PC-9 (cell line): ENCODE measurements at places on chromosomes 1 and 21.

- DNase-seq, result no peak
Observed at GRCh38 chr1:62544570-62544969, 52.8 kb upstream of the ANGPTL3 start.

- no peak for DNase-seq
Observed at GRCh38 chr1:235022341-235022980, 106.2 kb downstream of the TOMM20 start.

GRCh38 chr1:1624443-1625403 is 7.2 kb upstream of the MMP23B start:
- DNase-seq, result no peak

GRCh38 chr1:162172311-162173102 is 103.0 kb downstream of the NOS1AP start:
- DNase-seq, result no peak

DNA sequence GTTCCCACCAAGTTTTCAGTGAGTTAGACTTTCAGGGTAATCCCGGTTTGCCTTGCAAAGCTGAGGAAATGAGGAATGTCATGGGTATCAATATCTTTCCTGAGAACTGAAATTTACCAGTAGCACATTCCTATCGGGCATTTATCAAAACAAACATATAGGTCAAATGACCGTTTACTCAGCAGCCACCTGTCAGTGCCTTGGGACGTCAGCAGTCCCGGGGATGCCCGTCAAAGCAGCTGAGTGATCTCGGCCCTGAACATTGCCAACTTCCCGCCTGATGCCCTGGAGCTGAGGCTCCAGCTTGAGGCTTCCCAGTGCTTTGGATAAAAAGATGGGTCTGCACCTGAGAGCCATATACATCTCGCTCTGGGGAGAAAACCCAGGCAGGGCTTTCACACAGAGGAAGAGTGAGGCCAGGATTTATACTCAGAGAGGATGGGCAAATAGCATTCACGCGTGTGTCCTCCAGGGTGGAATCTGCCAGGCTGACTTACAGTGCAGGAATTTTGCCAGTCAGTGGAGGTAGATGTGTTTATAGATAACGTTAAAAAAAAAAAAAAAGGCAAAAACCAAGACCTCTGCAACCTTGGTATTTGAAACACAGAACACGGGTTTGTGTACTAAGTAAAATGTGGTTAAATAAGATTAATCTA is 435.7 kb upstream of the VAMP3 start:
- DNase-seq, result no peak

GRCh38 chr1:47230692-47231300 is 1.2 kb downstream of the TAL1 start:
- DNase-seq, result no peak

- no peak for DNase-seq
Observed at GRCh38 chr1:194833111-194833510, 1646.7 kb upstream of the B3GALT2 start.

DNA sequence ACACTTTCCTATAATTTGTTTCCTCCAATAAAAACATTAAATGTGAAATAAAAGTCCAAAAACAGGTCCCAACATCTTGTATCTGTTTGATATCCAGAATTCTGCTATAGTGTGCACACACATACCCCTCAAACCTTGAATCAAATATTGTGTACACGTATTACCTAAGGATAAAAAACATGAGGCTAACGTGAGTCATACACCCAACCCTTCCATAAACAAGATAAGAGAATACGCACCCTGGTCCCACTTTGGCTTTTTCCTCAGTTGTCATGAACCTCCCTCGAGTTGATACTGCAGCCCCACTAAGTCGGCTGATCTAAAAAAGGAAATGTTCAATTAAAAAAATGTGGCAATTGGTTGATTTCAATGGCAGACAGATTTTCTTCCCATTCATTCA is 5.2 kb downstream of the KHDC4 start:
- DNase-seq, result no peak

- no peak for DNase-seq
Observed at GRCh38 chr1:17717594-17718535, 37.3 kb upstream of the ACTL8 start.

DNA sequence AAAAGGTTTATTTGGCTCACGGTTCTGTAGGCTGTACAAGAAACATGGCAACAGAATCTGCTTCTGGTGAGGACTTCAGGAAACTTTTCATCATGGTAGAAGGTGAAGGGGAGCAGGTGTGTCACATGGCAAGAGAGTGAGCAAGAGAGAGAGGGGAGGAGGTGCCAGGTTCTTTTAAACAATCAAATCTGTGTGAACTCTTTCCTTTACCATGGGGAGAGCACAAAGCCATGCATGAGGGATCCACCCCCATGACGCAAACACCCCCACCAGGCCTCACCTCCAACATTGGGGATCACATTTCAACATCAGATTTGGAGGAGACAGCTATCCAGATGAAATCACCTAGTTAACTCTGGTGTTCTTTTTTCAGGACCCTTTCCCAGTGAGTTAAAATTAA is 103.6 kb downstream of the GALNT2 start:
- no peak for DNase-seq

GRCh38 chr21:32757804-32758203 is 13.8 kb downstream of the PAXBP1 start:
- no peak for DNase-seq

DNA sequence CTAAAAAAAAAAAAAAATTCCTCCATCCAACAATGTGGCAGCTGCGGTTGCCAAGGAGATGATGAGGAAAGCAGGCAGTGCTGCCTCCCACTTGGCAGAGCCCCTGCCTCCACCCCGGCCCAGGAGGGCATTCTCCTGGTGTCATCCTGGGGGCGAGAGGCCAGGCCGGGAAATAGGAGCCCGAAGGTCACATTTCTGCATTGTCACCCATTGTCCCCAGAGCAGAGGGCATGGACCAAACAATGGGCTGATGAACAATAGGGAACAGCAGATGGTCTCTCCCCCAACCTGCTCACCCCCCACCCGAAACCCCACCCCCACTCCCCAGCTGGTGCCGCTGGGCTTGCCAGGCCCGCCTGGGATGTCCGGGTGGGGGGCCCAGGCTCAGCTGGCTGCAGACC is 37.3 kb downstream of the CAMK2N1 start:
- no peak for DNase-seq
